ENCODE measurements at places on chromosomes 7 and 10. TPM values are rescaled to one million over a fixed set of nuclear protein-coding genes. Genes with fewer than 3 reads are reported as not detected.
A peak's percentile ranks its signal among the peaks of the same experiment; 100 is the strongest.

- H3K4me1 ChIP-seq, result no peaks in the 10 kb centered on the region
- H3K27ac ChIP-seq, result no peak overlapping the region
- H3K27me3 ChIP-seq, result peaks cover 12% of the 10 kb centered on the region
- H3K36me3 ChIP-seq, result no peaks in the 10 kb centered on the region
- no peak for DNase-seq
- H3K4me3 ChIP-seq, result no peak overlapping the region
Observed at GRCh38 chr7:159078911-159079270, 65.8 kb downstream of the VIPR2 start.

DNA sequence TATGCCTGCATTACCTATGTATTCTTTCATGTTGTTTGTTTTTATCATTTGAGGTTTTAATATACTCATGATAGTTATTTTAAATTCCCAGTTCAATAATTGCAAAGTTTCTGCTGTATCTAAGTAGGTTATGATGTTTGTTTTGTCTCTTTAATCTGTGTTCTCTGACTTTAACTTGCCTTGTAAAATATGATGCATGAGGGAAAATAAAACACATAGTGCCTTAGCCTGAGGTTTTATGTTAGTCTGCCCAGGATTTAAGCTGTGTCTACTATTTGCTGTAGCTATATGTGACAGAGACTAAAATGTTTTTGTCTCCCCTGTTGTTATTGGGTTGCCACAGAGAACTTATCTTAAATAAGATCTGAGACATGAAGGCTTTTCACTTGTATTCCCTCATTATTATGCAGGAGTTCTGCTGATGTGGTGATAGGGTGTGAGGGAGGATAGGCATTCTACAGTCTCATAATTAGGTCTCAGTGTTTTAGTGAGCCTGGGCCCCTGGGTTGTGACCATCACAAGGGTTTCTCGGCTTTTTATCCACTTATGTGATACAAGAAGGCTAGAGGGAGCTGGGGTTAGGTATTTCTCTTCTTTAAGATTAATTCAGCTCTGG, 582.5 kb downstream of the CNTNAP2 start:
- no peaks in the 10 kb centered on the region for H3K4me1 ChIP-seq
- no peak overlapping the region for H3K27ac ChIP-seq
- DNase-seq, result no peak
- H3K27me3 ChIP-seq, result no peaks in the 10 kb centered on the region

DNA sequence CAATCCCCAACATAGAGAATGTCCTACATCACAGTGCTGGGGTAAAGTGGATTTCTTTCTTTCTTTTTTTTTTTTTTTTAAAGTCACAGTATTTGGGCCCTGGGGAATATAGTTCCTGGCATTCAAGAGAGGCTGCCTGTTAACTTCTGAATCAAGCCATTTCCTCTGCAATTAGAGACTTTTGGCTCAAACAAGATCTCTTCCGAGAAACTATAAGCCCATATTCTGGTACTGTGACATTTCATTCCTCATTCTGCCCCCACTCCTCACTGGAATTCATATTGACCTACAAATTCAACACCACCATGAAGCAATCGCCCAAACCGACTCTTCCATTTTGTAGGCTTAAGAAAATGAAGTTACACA, 187.4 kb downstream of the PHTF2 start:
- no peaks in the 10 kb centered on the region for H3K36me3 ChIP-seq
- H3K4me3 ChIP-seq, result no peak overlapping the region
- H3K4me1 ChIP-seq, result no peaks in the 10 kb centered on the region

The PEX1 gene
- 22.2 TPM for total RNA-seq

The PGAM2 gene
- total RNA-seq, result 0.72 TPM

DNA sequence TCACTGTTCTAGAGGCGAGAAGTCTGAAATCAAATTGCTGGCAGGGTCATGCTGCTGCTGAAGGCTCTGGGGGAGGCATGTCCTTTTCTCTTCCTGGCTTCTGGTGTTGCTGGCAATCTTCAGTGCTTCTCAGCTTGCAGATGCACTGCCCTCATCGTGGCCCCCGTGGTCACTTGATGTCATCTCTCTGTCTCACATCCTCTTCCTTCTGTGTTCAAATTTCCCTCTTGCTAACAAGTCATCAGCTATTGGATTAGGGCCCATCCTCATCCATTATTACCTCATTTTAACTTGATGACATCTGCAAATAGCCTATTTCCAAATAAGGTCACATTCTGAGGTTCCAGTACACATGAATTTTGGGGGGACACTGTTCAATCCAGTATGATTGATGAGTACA, 36.6 kb upstream of the SRGN start:
- no peaks in the 10 kb centered on the region for H3K27me3 ChIP-seq
- H3K36me3 ChIP-seq, result no peaks in the 10 kb centered on the region
- no peak for DNase-seq
- H3K4me1 ChIP-seq, result no peaks in the 10 kb centered on the region
- no peak overlapping the region for H3K4me3 ChIP-seq
- no peak overlapping the region for H3K27ac ChIP-seq

- H3K27ac ChIP-seq, result no peak overlapping the region
- no peak overlapping the region for H3K4me3 ChIP-seq
- no peak for DNase-seq
- H3K27me3 ChIP-seq, result peaks cover 15% of the 10 kb centered on the region
Observed at GRCh38 chr7:132545756-132546155, 30.5 kb downstream of the PLXNA4 start.

DNA sequence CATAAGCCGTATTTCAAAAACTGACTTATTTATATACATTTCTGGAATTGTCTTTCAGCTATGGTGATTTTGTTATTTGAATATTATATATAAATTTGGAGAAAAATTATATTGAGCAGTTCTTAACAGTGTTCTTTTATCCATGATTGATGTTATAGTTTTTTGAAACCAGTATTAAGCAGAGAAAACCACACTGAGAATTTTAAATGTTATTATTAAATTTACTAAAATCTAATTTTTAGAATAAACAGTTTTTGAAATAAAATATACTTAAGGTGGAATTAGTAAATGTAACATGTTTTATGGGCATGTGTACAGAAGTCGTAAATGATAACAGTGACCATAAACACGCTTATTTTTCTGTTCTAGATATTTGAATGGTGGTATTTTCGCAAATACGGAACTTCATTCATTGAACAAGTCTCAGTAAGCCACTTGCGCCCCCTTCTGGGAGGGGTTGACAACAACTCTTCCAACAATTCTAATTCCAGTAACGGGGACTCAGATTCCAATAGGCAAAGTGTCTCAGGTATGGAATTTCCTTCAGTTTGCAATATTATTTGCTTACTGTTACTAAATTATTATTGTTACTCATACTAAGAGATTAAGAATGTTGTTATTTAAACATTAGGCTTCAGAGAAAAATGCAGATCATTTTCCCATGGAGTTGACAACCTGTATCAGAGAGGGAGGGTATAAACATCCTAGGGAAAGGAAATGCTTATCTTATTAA, 166.1 kb downstream of the ST7 start:
- no peak overlapping the region for H3K27ac ChIP-seq
- no peaks in the 10 kb centered on the region for H3K27me3 ChIP-seq
- no peak for DNase-seq

DNA sequence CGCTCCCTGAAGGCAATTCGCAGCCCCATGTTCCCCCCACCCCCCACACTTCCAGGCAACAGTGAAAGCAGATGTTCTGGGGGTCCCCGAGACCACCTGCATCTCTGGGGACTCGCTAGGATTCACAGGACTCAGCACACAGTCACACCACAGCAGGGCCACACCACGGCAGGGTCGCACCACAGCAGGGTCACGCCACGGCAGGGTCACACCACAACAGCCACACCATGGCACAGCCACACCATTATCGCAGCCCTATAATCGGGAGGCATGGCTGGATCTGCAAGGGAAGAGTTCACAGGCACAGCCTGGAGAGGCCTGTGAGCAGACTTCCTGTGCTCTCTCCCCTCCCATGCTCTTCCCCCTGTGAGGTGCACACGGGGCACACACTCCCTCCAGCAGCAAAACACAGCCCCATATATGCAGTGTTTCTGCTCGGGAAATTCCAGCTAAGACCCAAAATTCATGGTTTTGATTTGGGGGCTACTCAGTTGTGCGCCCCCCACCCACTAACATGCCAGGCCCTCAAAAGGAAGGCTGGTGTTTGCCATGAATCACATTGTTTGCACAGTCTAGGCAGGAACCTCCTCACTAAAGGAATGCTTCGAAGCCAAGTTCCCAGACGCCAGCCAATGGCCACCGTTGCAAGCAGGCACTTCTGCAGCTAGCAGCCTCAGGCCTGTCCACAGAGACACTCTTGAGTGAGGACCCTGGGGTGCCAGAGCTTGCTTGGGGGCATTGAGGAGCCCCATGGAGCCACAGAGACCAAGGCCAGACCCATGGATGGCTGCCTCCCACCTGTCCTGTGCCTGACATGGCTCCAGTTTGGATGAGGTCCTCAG, 7.0 kb upstream of the DPYSL4 start:
- H3K27ac ChIP-seq, result no peak overlapping the region
- H3K4me3 ChIP-seq, result no peak overlapping the region
- no peaks in the 10 kb centered on the region for H3K36me3 ChIP-seq
- H3K4me1 ChIP-seq, result peaks cover 18% of the 10 kb centered on the region

DNA sequence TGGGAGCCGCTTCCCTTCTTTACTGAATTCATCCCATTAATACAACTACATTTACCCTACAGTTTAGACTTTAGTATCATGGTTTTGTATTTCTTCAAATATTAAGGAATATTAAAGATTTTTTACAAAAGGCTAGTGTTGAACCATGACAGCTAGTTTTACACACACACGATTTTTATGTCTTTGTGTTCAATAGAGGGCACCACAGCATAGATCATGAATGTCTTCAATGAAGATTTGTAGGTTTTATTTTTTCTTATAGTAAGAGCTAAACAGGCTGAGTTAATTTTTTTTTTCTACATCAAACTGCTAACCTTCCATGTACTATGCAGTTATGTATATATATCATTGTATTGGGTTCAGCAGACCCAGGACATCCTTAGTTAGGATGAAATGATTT, 76.9 kb downstream of the SNX10 start:
- no peak overlapping the region for H3K4me3 ChIP-seq
- DNase-seq, result no peak
- H3K27me3 ChIP-seq, result no peaks in the 10 kb centered on the region

The STEAP2 gene
- total RNA-seq, result 3.3 TPM

DNA sequence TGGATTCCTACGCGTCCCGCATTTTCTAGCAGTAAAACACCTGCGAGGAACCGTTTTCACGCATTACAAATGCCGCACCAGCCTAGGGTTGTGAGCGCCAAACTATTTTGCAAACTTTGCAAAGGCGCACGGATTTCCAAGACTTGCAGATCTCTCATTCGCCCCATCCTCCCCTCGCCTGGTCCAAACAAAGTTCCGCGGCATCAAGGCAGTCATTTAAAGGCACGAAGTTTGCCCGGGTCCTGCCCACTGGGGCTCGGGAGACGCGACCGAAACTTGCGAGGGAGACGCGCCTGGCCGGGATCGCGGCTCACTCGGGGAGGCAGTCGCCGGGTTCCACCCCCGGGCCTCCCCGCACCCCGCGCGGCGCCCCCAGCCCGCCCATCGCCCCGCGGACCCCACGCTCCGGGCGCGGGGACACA, 613 bp downstream of the USP6NL start:
- no peaks in the 10 kb centered on the region for H3K36me3 ChIP-seq
- H3K4me1 ChIP-seq, result peaks cover 33% of the 10 kb centered on the region
- peak overlapping the region; percentile 98 for H3K4me3 ChIP-seq
- no peak for DNase-seq
- H3K27ac ChIP-seq, result peak overlapping the region; percentile 95

The GIMAP4 gene
- total RNA-seq, result not detected

The FKBP6 gene
- total RNA-seq, result not detected

DNA sequence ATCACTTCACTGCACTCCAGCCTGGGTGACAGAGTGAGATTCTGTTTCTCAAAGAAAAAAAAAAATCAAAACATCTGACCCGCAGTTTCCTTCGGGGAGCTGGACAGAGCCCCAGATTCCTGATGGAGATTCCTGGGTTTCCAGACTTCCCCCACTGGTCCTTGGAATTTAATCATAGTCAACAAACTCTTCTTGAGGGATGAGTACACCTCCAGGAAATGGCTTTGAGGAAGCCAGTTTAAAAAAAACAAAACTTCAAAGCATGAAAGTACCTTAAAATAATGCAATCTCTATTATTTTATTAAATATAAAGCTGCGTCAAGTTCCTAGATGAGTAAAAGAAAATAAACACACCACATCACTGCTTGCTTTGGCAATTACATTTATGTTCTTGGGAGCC, 1.2 kb upstream of the MAD1L1 start:
- H3K36me3 ChIP-seq, result peaks cover 9% of the 10 kb centered on the region
- H3K27me3 ChIP-seq, result no peaks in the 10 kb centered on the region
- no peak for DNase-seq
- peak overlapping the region; percentile 80 for H3K4me3 ChIP-seq

The FAM131B gene
- 2.1 TPM for total RNA-seq

DNA sequence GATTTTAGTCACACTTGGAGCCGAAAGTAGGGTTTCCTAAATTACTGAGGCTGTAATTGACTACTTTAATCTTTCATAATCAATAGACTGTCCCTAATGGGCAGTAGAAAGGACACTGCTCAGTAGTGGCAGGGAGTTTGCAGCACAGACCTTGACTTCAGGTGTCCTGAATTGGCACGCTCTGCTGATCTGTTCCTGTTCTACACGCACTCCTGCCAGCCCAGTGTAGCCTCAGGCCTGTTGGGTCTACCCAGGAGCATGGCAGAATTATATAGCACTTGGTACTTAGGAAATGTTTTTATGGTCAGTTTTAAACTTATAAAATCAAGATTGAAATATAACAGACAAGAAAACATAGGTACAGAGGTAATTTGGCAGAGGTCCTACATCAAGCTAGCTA, 9.0 kb downstream of the EIF4H start:
- H3K36me3 ChIP-seq, result peaks cover 26% of the 10 kb centered on the region
- peak overlapping the region; percentile 74 for H3K27ac ChIP-seq
- DNase-seq, result no peak

- no peak overlapping the region for H3K4me3 ChIP-seq
- H3K36me3 ChIP-seq, result peaks cover 15% of the 10 kb centered on the region
- no peaks in the 10 kb centered on the region for H3K27me3 ChIP-seq
- no peaks in the 10 kb centered on the region for H3K4me1 ChIP-seq
- no peak overlapping the region for H3K27ac ChIP-seq
Observed at GRCh38 chr7:93320887-93321286, 88.7 kb downstream of the VPS50 start.

The TMEM72 gene
- 1.2 TPM for total RNA-seq

The MNX1 gene
- total RNA-seq, result 14.9 TPM

DNA sequence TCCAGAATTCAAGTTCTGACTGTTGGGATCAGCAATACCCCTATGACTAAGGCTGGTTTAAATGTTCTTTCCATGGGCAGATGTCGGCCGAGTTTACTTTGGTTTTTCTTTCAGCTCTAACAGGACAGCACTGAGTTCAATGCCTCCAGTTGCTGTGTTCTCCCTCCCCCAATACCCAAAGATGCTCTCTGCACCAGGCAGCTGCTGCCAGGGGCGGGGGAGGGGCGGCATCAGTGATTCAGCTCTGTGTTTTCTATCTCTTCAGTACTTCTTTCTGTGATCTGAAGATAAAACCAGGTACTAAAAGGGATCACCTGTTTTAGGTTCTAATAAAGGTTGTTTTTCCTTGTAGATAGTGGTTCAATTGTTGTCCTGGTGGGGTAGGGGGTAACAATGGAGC, 576.7 kb upstream of the POT1 start:
- no peaks in the 10 kb centered on the region for H3K36me3 ChIP-seq
- H3K27me3 ChIP-seq, result no peaks in the 10 kb centered on the region
- no peak overlapping the region for H3K27ac ChIP-seq

GRCh38 chr7:150998341-150998740, 7.5 kb downstream of the NOS3 start:
- peaks cover 4% of the 10 kb centered on the region for H3K4me1 ChIP-seq
- no peak overlapping the region for H3K27ac ChIP-seq
- no peaks in the 10 kb centered on the region for H3K36me3 ChIP-seq

All from type B pancreatic cell (in vitro differentiated cells).